Thymus (tissue), 14 donors: ENCODE measurements at places on chromosomes 4 and X.

DNA sequence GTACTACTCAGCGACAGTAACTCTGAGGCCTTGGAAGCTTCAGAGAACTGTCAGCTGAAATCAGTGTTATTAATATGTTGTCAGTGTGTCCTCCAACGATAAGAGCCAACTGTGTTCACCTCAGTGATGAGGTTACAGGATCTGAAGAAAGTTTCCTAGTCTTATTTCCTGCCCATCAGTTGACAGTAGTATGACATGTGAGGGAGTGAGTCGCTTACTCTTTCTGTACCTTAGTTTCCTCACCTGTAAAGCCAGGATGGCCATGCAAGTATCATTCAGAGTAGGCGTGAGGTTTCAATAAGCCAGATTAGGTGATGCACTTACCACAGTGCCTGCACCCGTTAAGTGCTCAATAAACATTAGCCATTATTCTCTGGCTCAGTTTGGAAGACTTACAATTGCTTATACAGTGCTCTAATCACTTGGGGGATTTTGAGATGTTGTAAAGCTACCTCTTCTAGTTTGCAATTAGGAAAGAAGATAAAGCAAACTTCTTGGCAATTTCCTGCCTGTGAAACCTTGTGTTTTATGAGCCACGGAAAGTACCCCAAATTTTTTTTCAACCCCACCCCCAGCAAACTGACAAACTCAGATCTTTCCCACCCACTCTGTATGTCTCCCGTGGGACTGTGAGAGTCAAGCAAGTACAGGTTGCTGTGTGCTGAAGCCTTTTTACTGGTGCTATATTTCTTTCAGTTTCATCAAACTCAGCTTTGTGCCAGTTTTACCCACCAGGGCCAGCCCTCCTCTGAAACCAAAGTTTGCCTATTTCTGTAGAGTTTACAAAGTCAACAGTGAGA is 62.2 kb downstream of the ANXA3 start:
- DNase-seq, result no peak

- DNase-seq, result no peak
These were observed 10.6 kb upstream of the RASGEF1B start for GRCh38 chr4:81482326-81482725.

- DNase-seq, result no peak
These were observed 28.8 kb downstream of the FAM199X start for GRCh38 chrX:104195013-104195412.

DNA sequence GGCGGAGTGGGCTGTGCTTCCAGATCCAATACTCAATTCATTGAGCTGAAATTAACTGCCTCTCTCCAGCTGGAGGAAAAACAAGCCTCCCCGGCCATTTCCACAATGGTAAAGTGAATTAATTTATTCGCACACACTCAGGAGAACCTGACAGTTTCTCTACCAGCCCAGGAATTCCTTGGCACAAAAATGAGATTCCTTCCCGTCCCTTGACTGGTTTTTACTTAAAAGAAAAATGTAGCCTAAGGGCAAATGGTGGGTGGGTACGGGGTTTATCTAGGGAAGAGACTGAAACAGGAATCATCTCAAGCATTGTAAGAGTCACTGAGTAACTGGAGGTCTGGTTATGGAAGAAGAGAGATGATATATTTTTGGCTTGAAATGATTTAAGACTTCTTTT is 102.7 kb downstream of the VCX3A start:
- no peak for DNase-seq

DNA sequence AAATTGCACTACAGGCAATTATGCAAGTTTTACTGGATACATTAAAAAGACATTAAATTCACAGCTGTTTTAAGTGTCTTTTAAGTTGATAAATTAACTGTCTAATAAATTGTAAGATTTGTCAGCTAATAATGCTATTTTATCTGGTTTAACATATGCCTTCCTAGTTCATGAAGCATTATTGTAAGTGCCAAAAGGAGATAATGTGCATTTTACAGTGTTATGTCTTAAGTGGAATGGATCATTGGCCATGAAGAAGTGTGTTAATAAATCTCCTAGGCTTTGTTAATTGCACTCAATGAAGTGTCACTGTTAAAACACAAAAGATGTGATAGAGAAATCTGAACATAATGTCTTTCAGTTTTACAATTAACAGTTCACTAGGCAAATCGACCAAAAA is 784.3 kb upstream of the POU3F4 start:
- DNase-seq, result no peak

- DNase-seq, result no peak
These were observed at the start of gene PCDH7 for GRCh38 chr4:30720021-30720660. Gene PCDH7, plus strand, starts transcription at chr4:30720369. Its CDS starts 1,054 bp downstream, at chr4:30721423.

GRCh38 chr4:149993030-149993429 is 85.2 kb upstream of the DCLK2 start:
- no peak for DNase-seq

GRCh38 chr4:119238068-119238722 is 25.7 kb downstream of the USP53 start:
- DNase-seq, result no peak

DNA sequence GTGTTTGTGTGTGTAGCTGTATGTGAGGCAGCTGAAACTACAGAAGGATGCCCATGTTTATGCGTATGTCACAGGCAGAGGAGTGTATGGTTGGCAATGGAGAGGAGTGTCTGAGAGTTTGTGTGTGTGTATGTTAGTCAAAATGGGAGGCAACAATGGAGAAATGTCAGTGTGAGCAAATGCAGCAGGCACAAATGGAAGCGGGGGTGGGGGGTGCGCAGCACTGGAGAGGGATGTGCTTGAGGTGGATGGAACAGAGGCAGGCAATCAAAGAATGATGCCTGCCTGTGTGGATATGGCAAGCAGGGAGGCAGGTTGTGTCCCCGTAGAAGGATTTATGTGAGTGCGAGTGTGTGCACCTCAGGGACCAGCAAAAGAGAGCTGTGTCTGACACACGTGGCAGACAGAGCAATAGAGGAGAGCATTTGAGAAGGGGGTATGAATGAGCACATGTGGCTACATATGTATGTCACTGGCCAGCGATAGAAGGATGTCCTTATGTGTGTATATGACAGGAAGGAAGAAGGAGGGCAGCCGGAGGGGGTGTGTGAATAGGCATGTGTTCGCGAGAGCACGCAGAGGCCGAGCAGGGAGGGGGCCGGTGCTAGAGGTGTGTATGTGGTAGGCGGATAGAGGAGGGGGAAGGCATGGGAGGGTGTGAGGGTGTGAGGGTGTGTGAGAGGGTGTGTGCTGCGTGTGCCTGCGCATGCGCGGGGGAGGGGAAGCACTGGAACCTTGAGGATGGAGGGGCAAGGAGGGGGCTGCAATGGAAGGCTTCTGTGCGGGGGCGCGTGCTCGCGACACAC is 1.1 kb downstream of the PJA1 start:
- DNase-seq, result no peak

DNA sequence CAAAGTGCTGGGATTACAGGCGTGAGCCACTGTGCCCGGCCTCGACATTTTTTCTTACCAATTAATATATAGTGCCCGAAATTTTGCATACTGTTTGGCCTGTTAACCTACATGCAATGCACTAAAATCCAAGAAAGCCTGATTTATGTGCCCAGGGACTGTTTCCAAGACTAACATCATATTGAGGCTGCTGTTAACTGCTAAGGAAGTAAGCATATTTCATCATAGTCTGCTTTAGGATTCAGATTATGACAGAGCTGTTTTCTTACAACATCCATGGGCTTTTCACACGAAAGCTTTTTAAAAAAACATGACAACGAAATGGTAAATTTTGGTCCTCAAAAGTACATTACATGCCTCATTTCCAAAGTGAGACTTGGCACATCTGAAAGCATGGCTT is 84.4 kb downstream of the STOX2 start:
- DNase-seq, result no peak

DNA sequence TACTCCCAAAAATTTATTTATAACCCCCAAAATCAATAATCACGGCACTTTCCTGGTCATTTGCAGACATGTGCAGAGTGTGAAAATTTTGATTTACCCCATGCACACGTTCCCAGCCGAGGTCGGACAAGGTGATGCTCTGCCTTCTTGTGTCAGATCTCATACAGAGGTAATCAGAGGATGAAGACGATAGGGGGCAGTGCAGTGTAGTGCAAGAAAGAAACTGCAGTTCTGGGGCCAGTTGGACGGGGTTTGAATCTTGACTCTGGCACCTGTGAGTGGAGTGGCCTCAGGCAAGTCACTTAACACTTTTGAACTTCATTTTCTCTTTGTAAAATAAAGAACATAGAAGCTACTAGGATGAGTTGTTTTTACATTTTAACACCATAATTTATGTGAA is 88.4 kb downstream of the FRMPD3 start:
- DNase-seq, result no peak

GRCh38 chrX:108640817-108641216 is 95.5 kb downstream of the IRS4 start:
- no peak for DNase-seq

DNA sequence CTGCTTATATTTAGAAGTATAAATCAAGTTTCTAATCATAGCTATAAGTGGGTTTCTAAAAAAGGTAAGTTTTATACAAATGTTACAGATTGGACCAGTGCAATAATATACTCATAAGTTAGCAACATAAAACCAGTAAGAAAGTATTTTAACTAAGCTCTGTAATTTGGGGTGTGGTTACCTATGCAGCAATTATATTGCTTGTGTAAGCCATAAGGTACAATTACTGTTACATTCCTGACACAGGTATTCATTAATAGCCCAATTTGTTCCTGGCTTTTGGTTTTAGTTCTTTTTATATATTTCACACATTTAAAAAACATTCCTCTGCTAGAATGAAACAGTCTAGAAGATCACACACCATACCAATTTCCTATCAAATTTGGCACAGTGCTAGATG is 115.1 kb downstream of the FRYL start:
- no peak for DNase-seq

GRCh38 chr4:185115827-185116232 is 27.2 kb upstream of the SLC25A4 start:
- peak; percentile 46 for DNase-seq

DNA sequence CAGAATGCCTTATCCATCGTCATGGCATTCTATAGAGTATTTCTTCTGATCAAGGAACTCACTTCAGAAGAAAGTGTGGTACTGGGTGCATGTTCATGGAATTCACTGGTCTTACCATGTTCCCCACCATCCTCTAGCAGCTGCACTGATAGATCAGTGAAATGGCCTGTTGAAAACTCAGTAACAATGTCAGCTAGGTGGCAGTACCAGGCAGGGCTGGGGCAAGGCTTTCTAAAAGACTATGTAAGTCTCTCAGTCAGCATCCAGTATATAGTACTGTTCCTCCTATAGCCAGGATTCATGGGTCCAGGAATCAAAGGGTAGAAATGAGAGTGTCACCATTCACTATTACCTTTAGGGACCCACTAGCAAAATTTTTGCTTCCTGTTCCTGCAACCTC is 15.8 kb upstream of the LDB2 start:
- no peak for DNase-seq

DNA sequence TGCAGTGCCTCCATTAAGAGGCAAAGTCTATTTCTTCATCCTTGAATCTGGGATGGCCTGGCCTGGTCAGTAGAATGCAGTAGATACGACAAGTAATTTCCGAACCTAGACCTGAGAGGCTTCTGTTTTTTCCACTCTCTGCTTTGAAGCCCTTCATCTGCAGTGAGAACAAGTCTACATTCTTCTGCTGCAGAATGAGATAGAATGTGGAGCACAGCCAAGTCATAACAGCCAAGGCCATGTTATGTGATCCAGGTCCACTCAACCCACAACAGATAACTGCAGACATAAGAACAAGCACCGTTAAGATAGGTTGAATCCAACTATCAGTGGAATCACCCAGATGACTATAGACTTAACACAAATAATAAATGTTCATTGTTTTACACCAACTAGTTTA is 1297.7 kb downstream of the C4orf33 start:
- no peak for DNase-seq

DNA sequence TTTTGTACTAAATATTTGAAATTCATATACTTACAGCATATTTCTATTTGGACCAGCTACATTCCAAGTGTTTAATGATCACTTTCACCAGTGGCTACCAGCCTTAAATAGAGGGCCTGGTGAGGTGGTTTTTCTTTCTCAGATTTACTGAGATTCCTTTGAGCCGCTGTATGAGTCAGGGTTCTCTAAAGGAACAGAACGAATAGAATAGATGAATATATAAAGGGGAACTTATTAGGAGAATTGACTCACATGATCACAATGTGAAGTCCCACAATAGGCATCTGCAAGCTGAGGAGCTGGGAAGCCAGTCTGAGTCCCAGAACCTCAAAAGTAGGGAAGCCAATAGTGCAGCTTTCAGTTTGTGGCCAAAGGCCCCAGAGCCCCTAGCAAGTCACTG is 146.2 kb upstream of the TLL1 start:
- no peak for DNase-seq

- DNase-seq, result no peak
These were observed 9.1 kb downstream of the ELF2 start for GRCh38 chr4:139167774-139168444.

DNA sequence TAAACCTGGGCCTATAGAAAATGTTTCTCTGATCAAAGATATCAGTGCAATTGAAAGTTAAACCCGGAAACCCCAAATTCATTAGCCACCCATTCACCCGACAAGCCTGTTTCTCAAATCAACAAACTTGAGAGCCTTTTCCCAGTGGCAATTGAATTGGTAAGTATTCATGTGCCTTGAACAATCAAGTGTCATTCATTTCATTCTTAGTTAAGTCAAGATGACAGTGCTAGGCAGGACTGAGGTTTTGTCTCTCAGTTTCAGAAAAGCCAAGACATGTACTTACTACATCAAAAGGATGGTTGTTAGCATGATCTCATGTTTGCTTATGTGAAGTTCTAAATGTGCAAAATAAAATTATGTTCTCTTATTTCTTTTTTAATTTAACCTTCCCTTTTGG is 32.3 kb downstream of the CC2D2A start:
- DNase-seq, result no peak

GRCh38 chr4:26424838-26425237 is 65.4 kb downstream of the CCKAR start:
- no peak for DNase-seq

DNA sequence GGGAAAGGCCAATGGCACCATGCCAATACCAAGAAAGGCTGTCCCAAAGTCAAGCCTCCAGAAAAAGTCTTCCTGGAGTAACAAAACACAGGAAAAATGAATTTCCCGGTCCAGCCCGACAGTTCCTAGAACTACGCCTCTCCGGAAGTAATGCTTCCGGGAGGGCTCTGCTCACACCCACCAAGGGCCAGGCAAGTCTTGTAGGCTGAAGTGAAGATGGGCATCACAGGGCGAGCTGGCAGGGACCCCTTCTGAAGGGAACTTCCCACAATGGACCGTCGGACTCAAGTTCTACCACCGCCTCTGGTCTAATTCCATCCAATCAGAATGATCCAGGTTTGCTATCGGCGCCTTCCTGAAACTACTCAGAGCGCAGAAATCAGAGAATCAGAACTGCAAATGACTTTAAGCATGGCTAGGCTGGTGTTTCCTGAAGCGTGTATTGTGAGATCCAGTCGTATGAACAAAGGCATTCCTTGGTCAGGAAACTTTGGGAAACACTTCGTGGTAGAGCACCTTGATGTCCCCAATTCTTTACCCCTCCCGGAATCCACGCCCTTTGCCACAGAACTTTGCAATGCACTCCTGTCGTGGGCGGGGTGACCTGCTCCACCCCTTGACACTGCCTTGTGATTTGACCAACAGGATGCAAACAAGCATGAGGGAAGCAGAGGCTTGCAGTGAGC is 127.8 kb downstream of the BCOR start:
- DNase-seq, result no peak
